CD4-positive, alpha-beta T cell treated with Interleukin-1 beta for 1 hour (primary cell): ENCODE measurements at places on chromosomes 2 and 18.

DNA sequence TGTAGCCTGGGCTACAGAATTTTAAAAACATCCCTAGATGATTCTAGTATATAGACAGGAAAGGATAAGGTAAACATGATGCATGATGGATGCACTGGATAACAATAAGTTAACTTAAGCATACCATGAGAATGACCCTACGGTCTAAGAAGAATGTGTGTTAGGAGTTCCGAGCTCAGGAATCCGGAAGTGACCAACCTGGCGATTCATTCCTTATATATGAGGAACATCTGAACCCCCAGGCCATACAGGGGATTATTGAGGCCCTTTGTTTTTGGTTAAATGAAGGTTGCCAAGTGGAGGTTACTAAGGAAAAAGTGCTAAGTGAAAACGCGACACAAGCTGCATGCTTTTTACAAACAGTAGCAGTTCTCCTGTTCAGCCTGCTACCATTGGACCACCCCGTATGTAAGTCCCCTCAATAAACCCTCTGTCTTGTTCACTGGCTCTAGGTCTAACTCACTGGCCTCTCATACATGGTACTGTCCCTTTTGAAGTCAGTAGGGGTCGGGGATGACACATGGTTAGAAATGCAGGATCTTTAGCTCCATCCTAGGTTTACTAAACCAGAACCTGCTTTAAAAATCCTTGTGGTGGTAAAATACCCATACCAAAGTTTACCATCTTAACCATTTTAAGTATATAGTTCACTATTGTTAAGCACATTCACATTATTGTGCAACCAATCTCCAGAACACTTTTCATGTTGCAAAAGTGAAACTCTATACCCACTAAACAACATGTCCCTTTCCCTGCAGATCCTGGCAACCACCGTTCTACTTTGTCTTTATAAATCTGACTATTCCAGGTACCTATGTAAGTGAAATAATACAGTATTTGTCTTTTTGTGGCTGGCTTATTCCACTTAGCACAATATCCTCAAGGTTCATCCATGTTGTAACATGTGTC is 111.0 kb upstream of the MAP4K3 start:
- no peak for DNase-seq

- no peak for DNase-seq
These were observed 51.3 kb upstream of the SPP2 start for GRCh38 chr2:233999182-233999581.

- no peak for DNase-seq
These were observed 2.0 kb upstream of the TBC1D8 start for GRCh38 chr2:101153077-101153707.

DNA sequence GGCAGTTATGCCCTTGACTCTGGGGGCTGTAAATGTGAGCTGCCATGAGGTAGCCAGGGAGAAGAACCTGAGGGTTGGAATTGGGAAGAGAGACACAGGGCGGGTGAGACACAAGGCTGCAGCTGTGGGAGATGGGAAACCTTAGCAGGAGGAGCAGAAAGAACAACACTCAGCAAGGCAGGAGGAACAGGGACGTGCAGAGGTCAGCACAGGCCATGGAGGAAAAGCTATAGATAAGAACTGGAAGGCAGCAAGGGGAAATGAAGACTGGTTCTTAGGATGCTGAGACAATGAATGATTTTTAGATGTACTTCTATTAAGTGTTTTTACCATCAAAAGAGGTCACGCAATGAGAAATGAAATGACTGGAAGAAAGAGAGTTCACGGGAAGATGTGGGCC is 80.2 kb downstream of the USP40 start:
- no peak for DNase-seq

- no peak for DNase-seq
These were observed 42.5 kb downstream of the ADD2 start for GRCh38 chr2:70725505-70725904.

- no peak for DNase-seq
These were observed 185.7 kb upstream of the KLHL29 start for GRCh38 chr2:23199115-23199918.
